Astrocyte of the hippocampus (primary cell): ENCODE measurements at places on chromosomes 5 and 9.

DNA sequence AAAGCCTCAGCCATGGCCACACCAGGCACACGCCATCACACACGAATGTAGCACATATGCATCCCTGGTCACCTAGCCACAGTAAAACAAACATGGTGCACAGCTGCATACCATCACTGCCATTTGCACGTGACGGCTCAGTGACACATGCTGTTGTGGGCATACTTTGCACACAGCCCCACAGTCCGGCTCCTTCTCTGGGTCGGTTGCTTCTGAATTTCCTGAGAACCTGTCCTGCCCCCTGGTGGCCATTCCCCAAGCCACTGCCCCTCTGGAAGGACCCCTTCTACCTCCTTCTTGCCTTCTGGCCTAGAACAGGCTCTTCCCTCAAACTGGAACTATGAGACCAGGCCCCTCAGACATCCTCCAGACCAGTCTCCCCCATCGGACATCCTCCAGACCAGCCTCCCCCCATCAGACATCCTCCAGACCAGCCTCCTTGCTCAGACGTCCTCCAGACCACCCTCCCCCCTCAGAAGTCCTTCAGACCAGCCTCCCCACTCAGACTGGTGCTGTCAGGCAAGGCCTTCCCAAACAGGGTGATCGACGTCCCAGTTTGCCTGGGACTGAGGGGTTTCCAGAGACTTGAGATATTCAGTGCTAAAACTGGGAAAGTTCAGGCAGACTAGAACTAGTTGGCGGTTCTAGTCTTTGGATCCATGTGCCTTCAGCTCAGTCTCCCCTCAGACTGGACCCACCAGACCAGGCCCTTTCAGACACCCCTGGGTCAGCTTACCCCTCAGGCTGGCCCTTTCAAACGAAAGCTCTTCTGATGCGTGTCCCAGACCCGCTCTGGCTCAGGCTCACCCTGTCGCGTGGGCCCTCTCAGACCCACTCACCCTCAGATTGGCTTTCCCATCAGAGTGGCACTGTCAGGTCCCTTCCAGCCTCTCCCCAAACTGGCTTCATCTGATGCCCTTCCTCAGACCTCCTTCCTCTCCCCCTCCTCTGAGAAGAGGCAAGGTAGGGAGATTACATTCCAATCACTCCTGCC lies 24.3 kb upstream of the ENHO start:
- DNase-seq, result peak; percentile 90

DNA sequence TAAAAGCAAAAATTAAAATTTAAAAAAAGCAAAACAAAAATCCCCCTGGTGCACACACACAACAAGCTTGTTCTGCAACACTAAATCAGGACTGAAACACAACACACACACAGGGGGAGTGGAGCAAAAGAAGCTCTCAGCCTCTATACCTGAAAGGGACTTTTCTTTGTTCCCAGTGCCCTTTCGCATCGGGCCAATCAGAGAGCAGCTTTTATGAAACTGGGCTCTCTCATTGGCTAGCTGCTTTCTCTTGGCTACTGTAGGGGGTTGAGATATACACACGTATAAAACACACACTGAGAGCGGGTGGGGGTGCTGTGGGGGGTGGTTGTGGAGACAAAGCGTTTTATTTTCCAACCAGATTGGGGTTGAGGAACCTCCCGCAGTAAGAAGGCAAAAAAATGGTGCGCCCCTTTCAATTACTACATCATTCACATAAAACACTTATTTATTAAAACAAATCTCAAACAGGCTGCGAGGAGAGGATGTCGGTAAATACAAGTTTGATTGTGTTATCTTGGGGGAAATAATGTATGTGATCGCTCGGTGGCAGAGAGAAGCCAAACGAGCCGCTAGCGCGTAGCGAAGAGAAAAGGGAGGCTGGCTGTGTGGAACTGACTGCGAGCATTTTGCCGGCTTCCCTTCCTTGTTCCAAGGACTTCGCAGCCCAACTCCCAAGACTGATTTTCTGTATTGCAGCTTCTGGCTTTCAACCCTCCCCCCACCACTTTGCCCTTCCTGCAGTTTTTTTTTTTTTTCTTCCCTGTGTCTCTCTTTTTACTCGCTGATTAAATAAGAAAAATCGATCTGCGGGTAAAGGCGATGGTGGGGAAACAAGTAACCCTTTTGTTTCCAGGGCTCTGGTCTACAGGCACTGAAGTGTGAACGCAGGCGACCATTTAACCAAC lies 2.5 kb upstream of the ZNF608 start:
- DNase-seq, result peak; percentile 95

DNA sequence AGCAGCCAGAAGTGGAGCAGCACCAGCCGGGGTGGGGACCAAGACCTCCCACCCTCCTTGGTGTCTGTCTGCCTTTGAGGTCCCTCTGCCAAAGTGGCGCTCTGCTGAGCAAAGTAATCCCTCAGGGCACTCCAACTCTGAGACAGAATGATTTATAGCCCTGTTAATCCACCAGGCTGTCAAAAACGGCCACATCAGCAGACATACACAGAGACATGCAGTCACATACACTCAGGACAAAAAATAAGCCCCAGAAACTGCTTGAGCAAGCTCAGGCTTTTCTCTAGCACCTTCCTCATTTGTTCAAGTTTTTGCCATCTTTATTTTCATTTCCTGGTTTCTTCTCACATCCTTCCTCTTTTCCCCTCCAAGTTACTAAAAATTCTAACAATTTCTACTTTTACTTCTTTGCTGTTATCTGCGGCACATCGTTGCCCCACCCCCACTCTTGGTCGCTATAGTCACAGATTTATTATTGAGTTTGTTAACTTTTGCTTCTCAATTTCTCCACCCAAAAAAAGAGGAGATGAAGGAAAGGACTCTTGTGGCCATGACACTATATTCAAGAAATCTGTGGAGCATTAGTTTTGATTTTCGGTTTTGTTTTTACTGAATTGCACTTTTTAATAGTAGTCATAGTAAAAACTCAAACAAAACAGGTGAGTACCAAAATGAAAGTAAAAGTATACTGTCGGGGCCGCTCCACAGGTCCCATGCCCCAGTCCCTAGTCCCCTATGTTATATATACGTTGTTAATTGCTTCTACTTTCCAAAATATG lies 17.4 kb upstream of the ADRB2 start:
- no peak for DNase-seq

- DNase-seq, result no peak
Observed at GRCh38 chr5:127761869-127762268, 58.7 kb downstream of the CCDC192 start.

- DNase-seq, result peak; percentile 73
Observed at GRCh38 chr5:158451203-158451992, 592.5 kb upstream of the CLINT1 start.

DNA sequence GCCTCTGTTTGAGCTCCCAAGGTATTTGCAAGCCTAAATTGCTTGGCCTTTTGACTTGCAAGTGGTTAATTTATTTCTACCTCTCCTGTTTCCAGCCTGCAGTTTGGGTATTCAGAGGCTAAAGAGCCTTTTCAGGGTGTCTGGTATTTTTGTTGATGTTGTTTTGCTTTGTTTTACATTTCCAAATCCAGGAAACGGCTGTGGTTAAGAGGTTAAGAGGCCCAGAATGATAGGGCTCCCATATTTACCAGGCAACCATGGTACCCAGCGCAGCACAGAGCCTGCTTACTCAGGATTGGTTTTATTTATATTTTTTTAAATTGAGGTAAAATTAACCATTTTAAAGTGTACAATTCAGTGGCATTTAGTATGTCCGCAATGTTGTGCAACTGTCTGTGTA lies 92.1 kb downstream of the PDZD2 start:
- no peak for DNase-seq

GRCh38 chr5:17910318-17910717 lies 276.1 kb downstream of the TAF11L14 start:
- peak; percentile 6 for DNase-seq

DNA sequence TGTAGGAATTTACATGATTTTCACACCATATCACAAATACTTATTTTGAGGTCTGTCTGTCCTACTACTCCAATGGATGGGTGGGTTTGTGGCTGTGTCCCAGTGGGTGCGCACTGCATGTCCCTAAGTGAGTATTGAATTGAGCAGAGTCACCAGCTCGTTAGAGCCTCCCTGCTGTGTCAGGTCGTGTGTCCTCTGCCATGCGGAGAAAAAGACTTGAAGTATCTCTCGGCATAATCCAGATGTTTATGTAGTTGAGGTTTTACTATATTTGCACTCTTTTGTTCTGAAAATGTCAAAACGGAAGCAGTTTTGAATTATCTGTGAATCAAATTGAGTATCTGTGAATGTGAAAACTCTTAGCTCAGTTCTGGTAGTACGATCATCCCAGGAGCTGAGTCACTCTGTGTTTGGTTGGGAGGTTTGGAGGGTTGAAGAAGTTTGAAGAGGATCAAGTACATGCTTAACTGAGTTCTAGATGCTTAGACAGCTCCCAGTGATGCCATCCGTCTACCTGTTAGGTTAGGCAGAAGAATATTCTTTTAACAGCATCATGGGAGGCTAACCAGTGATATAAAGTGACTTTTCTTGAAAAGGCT lies 194.2 kb downstream of the TENT4A start:
- no peak for DNase-seq

DNA sequence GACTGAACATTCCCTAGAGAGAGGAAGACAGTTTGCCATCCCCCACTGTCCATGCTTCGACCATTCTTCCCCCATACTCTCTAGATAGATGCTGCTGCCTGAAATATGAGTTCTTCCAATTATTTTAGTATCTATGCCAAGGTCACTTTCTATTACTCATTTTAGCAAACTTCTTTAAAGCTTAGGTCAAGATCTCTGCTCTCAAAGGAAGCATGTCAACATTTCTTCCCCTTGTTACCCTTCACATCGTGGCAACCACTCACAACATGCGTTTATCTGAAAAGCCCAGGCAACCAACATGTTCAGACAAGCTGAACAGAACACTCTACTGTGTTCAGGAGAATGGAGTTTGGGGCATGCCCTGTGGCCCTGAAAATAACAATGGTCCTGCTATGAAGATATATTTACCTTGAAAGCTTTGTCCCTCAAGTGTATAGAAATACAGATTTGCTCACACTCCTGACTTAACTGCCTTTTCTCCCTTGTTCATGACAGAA lies 138.4 kb upstream of the KIF2A start:
- DNase-seq, result no peak

GRCh38 chr5:132022737-132023136 lies 11.3 kb upstream of the ACSL6 start:
- no peak for DNase-seq

GRCh38 chr5:110973510-110973909 lies 98.0 kb upstream of the TSLP start:
- no peak for DNase-seq

- DNase-seq, result no peak
Observed at GRCh38 chr5:176646707-176647029, 616 bp upstream of the TSPAN17 start.

- no peak for DNase-seq
Observed at GRCh38 chr5:172870715-172871461, 36.8 kb downstream of the ERGIC1 start.

DNA sequence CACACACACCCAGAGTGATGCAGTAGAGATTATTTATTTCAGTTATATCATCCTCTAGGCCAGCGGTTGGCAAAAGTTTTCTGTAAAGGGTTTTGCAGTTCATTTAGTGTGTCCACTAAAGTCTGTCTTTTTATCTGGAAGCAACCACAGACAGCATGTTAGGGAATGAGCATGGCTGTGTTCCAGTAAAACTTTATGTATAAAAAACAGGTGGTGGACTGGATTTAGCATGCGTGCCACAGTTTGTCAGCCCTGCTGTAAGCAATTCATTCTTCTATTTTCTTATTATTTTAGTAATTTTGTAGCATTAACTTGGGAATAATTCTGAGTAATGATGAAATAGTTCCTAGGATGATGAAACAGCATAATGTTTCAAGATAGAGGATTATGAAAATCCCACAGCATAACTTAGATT lies 51.7 kb downstream of the CCNH start:
- DNase-seq, result no peak

GRCh38 chr5:158045696-158046095 lies 186.8 kb upstream of the CLINT1 start:
- no peak for DNase-seq

- no peak for DNase-seq
Observed at GRCh38 chr9:79756414-79756813, 184.6 kb downstream of the TLE4 start.

GRCh38 chr9:6410633-6411032 lies 2.4 kb upstream of the UHRF2 start:
- DNase-seq, result no peak

- peak; percentile 58 for DNase-seq
Observed at GRCh38 chr9:88236511-88237478, 98.5 kb upstream of the SPATA31C2 start.

DNA sequence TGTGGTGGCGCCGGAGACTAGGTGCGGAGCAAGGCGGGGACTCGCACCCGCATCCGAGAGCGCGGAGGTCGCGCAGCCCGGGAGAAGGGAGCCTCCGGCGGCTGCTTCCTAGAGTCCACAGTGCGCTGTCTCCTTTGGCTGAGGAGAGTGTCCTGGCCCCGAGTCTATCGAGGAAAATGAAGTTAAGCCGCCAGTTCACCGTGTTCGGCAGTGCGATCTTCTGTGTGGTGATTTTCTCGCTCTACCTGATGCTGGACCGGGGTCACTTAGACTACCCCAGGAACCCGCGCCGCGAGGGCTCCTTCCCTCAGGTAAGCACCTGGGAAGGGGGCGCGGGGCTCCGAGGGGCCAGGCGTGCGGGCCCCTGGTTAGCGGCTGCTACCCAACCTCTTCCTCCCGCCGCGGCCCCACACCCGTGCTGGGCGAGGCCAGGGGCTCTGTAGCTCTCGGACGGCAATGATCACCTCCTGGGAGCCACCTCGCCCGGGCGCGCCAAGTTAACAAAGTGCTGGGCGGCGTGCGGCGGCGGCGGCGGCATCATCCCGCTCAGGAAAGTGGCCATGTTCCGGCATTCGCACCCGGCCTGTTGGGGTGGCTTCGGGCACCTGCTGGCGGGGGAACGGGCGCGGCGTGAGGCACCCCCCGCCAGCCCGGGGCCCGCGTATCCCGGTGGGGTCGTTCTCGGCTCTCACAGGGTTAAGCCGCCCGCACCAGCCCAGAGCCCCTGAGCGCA lies 681 bp downstream of the MAN2A1 start:
- DNase-seq, result peak; percentile 75

- no peak for DNase-seq
Observed at GRCh38 chr5:96440185-96440538, 7.1 kb upstream of the PCSK1 start.

- no peak for DNase-seq
Observed at GRCh38 chr5:6261668-6262067, 116.7 kb downstream of the MED10 start.

GRCh38 chr5:165143741-165144140 lies 1638.3 kb downstream of the MAT2B start:
- no peak for DNase-seq
